ENCODE measurements at places on chromosomes 1 and 21. TPM values are rescaled to one million over a fixed set of nuclear protein-coding genes. Genes with fewer than 3 reads are reported as not detected.

The TRIM62 gene
- total RNA-seq = 10.6 TPM

The TBX15 gene
- total RNA-seq = 22.9 TPM

The RCAN3 gene
- 31.7 TPM for total RNA-seq

The FMOD gene
- not detected for total RNA-seq

The RGS18 gene
- total RNA-seq = not detected

The NBL1 gene
- 26.9 TPM for total RNA-seq

The ADAMTS1 gene
- total RNA-seq = 21.1 TPM

The AKR7A3 gene
- total RNA-seq = 1.8 TPM

The EFNA3 gene
- total RNA-seq = 17.5 TPM

DNA sequence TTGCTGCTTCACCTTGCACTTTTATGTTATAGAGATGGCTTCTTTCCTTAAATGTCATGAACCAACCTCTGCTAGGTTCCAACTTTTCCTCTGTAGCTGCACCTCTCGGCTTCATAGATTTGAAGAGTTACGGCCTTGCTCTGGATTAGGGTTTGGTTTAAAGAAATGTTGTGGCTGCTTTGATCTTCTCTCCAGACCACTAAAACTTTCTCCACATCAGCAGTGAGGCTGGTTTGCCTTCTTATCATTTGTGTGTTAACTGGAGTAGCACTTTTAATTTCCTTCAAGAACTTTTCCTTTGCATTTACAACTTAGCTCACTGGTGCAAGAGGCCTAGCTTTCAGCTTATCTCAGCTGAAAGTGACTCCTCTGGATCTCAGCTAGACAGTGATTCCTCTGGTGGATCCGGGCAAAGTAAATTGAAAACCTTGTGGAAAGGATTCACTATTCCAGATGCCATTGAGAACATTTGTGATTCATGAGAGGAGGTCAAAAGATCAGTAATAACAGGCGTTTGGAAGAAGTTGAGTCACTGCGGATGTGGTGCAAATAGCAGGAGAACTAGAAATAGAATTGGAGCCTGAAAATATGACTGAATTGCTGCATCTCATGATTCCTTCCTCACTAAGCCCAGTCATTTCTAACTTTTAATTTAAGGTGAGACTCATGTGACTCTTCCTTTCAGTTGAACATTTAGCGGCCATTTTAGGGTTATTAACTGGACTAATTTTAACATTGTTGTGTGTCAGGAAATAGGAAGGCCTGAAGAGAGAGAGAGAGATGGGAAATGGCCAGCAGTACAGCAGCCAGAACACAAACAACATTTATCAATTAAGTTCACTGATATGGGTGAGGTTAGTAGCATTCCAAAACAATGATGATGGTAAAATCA, 16.2 kb upstream of the RGS1 start:
- no peak for DNase-seq

GRCh38 chr1:183168308-183168707, 17.8 kb upstream of the LAMC2 start:
- DNase-seq = no peak

GRCh38 chr1:201902198-201902597, 13.5 kb downstream of the SHISA4 start:
- DNase-seq = no peak

GRCh38 chr1:203327684-203328457, 22.6 kb downstream of the BTG2 start:
- DNase-seq = peak; percentile 85

DNA sequence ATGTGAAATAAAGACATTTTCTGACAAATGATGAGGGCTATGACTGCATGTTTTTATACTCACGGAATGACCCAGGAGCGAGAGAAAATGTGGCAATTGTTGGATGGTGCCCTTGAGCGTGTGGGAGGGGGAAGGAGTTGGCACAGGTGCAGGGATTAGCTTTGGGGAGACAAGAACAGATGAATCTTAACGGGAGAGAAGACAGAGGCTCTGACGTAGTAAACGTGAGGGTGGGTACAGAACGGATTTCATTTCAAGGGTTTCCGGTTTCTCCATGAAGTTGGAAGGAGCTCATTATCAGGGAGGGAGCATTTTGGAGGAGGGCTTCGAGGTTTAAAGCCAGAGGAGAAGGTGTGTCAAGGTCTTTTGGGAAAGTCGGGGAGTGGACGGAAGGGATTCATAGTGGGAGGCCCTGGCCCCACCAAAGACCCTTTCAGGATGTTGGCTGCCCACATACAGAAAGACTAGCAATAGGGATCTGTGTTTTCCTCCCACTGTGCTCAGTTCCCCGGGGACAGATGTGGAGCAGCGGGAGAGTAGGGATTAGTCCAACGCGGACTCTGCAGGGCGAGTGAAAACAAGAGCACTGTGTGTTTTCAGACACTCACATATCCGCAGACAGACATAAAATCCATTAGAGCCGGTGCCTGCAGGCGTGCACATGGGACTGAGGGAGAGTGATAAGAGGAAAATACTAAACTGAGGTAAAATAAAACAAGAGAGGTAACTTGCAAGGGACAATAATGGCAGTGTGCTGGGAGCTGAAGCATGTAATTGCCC, 584.1 kb downstream of the AJAP1 start:
- no peak for DNase-seq

DNA sequence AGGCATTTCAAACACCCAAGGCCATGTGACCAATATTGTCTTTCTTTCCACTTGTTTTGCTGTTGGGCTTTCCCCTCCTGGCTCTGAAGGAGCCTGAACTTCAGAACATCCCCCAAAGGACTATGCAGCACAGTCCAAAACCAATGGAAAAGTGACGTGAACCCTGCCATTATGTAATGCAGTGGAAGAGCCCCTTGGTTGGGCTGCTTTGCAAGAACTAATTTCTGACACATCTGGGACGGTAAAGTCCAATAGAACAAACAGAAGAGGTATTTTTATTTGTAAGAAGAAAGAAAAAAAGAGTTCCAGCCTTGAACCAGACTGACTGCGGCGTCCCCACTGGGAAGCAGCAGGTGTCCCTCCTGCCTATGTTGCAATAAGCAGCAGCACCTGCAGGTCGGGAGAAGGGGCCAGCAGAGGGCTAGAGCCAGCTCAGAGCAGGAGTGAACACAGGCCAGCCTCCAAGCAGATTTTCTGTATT, 116.7 kb downstream of the CDC7 start:
- DNase-seq = peak; percentile 61

- DNase-seq = peak; percentile 84
These were observed 326 bp downstream of the BRWD1 start for GRCh38 chr21:39313042-39313570.

DNA sequence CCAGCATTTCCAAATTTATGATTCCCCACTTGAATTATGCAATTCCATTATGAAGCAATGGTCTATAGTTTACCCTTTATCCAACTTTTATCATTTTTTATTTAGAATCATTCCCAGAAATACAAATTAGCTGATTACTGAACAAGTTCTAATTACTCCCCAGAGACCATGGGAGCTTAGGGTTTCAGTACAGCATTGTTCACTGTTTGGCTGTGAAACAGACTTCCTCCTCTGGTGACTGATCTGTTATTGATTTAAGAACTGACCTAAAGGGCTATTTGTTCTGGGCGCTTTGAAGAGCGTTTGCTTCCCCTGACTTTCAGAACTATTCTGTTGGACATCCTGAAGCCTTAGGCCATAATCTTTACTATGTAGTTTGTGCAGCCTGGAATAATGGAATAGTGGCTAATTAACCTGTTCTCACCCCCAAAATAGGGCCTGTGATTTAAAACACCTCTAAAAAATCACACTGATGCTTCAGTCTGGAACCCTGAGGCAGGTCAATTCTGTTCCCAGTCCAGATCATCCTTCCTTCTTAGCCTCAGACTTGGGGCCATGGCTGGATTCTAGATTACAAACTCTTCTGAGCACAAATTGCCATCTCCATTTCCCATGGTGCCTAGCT, 58.7 kb downstream of the ALG14 start:
- no peak for DNase-seq

GRCh38 chr1:46026531-46026930, 105.9 kb downstream of the PIK3R3 start:
- no peak for DNase-seq

- no peak for DNase-seq
These were observed 205.4 kb downstream of the NFIA start for GRCh38 chr1:61287734-61288133.

DNA sequence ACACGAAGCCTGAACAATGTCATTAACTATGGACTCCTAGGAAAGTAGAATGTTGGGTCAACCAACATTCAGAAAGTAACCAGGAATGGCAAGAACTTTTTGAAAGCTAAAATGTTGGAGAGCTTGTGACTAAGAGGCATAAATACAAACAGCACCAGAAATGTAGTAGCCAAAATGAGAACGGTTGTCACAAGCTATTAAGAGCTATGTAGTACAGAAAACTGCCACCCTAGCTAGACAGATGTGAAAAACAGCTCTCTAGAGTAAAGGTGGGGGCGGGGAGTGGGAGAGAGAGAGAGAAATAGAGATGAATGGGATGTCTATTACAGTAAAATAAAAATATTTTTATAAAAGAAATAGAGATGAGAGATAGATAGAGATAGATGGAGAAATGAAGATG, 35.1 kb downstream of the SLC44A5 start:
- DNase-seq = no peak

DNA sequence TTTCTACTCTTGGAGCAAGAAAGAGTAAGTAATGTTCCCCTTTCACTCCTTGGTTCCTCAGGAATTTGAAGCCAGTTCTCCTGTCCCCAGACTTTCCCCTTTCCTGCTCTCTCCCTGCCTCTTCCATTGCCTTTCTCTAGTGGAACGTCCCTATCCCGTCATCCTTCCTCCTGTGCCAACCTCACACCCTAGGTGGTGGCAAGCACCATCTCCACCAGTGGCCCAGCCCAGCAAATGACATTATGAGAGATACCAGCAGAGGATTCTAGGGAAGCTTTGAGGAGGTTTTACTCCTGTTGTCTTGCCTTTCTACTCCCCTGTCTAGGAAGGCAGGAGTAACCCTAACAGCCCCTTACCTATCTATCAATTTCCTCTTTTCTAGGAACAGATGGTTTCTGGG, 8.1 kb upstream of the TACSTD2 start:
- no peak for DNase-seq

GRCh38 chr21:29801122-29801521, 138.7 kb downstream of the GRIK1 start:
- DNase-seq = no peak

DNA sequence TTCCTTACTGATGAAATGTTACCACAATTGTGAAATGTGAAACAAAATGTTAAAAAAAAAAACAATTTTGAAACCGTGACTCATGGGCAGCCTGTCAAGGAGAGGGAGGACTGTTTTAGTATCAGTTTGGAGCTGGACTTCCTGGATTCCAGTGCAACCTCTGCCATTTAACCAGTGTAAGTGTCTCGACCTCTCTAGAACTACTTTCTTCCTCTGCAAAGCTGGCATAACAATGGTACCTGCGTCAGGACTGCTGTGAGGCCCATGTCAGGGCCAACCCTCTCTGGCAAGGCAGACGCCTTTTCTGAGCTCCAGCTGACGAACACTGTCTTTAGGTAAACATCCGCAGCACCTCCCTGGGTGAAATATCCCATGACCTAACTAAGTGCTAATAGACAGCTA, 20.9 kb downstream of the URB1 start:
- no peak for DNase-seq
